H9 (cell line): ENCODE measurements at places on chromosomes 7 and 10.

- peak; percentile 40 for DNase-seq
- H3K4me1 ChIP-seq, result no peaks in the 10 kb centered on the region
- H3K4me3 ChIP-seq, result no peak overlapping the region
- H3K27ac ChIP-seq, result no peak overlapping the region
- no peaks in the 10 kb centered on the region for H3K36me3 ChIP-seq
- no peaks in the 10 kb centered on the region for H3K27me3 ChIP-seq
Observed at GRCh38 chr7:104627516-104627915, 299.1 kb downstream of the LHFPL3 start.

DNA sequence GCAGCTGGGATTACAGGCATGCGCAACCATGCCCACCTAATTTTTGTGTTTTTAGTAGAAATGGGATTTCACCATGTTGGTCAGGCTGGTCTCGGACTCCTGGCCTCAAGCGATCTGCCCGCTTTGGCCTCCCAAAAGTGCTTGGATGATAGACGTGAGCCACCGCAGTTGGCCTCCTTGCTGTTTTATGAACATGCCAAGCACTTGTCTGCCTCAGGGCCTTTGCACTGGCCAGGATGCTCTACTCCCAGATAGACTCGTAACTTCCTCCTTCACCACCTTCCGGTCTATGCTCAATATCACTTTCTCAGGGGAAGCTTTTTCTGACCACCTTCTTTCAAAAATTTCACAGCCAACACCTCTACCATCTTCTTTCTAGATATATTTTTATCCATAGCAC, 6.3 kb downstream of the SLC26A5 start:
- no peaks in the 10 kb centered on the region for H3K27me3 ChIP-seq
- DNase-seq, result no peak
- no peaks in the 10 kb centered on the region for H3K4me1 ChIP-seq
- H3K4me3 ChIP-seq, result no peak overlapping the region
- H3K27ac ChIP-seq, result no peak overlapping the region
- H3K36me3 ChIP-seq, result no peaks in the 10 kb centered on the region

DNA sequence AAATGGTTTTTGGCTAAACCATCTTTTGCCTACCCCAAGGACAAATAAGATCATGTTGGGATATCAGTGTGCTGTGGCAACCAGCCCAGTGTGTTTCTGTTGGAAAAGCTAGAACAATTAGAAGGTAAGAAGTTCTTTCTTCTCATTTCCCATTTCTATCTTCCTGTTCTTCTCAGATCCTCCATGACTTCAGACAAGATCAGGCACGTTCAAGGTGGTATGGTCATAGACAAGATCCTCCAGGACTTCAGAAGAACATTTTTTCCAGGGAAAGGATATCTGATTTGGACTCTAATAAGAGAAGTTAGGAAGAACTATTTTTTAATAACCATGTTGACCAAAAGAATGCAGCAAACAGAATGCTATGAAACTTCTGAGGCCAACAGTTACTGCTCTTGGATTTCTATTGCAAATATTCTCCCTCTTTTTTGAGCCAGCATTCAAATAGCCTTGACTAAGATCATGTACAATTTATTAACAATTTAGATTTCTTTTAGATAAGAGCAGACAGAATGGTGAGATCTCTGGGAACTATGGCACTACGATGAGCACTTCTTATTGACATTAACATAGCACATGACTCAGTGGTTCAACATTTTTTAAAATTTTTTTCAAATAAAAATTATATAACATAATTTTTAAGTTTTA, 15.9 kb downstream of the HYCC1 start:
- no peak overlapping the region for H3K4me3 ChIP-seq
- no peaks in the 10 kb centered on the region for H3K27me3 ChIP-seq
- H3K36me3 ChIP-seq, result no peaks in the 10 kb centered on the region
- no peak overlapping the region for H3K27ac ChIP-seq
- DNase-seq, result no peak
- peaks cover 9% of the 10 kb centered on the region; the same call in 1 of the 2 replicates for H3K4me1 ChIP-seq

DNA sequence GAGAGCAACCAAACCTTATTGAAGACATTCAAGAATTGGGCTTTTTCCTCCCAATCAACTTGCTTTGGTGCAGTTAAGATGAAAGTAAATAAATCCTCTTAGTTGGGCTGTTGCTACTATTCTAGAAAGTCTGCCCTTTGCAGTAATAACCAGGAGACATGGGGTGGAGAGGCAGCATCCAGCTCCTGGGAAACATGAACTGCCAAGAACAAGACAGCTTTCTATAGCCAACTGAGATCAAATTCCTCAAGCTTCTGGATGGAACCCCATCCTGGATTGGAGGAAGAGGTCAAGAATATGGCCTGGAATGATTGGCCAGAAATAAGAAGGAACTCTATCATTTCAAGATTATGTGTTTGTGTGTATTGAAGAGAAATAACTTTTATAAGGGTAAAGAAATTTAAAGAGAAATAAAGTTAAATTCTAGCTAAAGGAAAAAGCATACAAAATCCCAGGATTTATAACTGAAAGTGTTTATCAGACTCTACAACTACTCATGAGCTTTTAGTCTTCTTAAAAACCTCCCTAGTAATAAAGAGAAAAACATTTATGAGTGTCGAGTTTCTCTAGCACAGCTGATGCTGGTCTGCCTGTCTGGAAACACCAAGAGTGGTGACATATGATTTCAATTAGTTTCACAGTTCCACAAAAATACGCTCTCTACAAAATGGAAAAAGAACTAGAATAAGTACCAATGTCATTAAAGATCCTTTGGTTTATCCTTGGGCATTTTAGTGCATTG, 70.1 kb upstream of the COL1A2 start:
- no peaks in the 10 kb centered on the region; the same call in 1 of the 2 replicates for H3K4me1 ChIP-seq
- no peaks in the 10 kb centered on the region for H3K27me3 ChIP-seq
- H3K27ac ChIP-seq, result no peak overlapping the region
- H3K36me3 ChIP-seq, result peaks cover 15% of the 10 kb centered on the region

- peaks cover 2% of the 10 kb centered on the region; the same call in 1 of the 2 replicates for H3K4me1 ChIP-seq
- no peaks in the 10 kb centered on the region for H3K27me3 ChIP-seq
- peak overlapping the region; percentile 14 for H3K27ac ChIP-seq
Observed at GRCh38 chr10:100998991-100999741, 442 bp upstream of the LZTS2 start.

GRCh38 chr10:62063795-62064472, 162.4 kb downstream of the ARID5B start:
- H3K27ac ChIP-seq, result no peak overlapping the region
- no peaks in the 10 kb centered on the region for H3K4me1 ChIP-seq
- no peaks in the 10 kb centered on the region for H3K27me3 ChIP-seq
- H3K36me3 ChIP-seq, result no peaks in the 10 kb centered on the region
- DNase-seq, result no peak
- no peak overlapping the region for H3K4me3 ChIP-seq

GRCh38 chr10:71289421-71290130, 29.5 kb upstream of the SLC29A3 start:
- H3K27me3 ChIP-seq, result no peaks in the 10 kb centered on the region
- DNase-seq, result no peak
- no peaks in the 10 kb centered on the region for H3K4me1 ChIP-seq
- no peak overlapping the region for H3K4me3 ChIP-seq

- peaks cover 30% of the 10 kb centered on the region for H3K36me3 ChIP-seq
- H3K4me1 ChIP-seq, result peaks cover 10% of the 10 kb centered on the region; the same call in 1 of the 2 replicates
- no peak overlapping the region for H3K27ac ChIP-seq
- H3K27me3 ChIP-seq, result no peaks in the 10 kb centered on the region
- no peak overlapping the region for H3K4me3 ChIP-seq
- DNase-seq, result no peak
Observed at GRCh38 chr7:127932496-127932895, 98.7 kb downstream of the LRRC4 start.

DNA sequence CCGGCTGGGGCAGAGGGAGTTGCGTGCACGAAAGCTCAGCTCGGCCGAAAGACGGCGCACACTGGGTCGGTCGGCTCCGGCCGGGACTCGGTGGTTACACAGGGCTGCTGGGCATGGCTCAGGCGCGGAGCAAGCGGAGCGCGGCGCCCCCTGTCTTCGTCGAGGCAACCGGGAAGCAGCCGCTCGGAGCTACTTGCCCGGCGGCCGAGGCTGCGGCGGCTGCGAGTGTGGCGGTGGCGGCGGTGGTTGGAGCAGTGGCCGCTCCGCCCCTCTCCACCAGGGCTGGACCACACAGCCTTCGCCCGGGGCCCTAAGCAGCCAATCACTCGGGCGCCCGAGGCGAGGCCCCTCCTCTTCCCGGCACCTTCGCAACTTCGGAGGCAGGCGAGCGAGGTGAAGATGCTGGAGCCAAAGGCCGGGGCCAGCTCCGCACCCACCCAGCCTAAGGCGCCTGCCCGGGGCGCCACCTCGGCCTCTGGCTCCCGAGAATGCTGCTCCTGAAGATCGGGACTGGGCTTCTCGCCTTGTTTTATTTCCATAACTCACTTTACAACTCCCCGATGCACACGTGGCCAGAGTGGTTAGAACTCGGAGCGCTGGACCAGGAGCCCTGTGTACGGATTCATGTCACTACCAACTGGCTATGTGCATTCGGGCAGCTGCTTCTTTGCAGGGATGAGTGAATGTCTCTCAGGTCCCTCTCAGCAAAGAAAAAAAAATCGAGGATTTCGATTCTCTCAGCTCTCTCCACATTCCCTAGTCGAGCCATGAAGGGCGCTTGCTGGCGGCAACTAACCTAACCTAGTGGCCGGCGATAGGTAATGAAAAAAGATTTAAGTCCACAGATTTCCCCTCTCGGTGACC, at the start of gene TLL2:
TLL2 (minus strand) TSS at position 229 of the 864 bp plus-strand sequence. CDS start 241 bp downstream, outside the sequence.
- peaks cover 3% of the 10 kb centered on the region; the same call in 1 of the 2 replicates for H3K4me1 ChIP-seq
- H3K36me3 ChIP-seq, result no peaks in the 10 kb centered on the region
- H3K27me3 ChIP-seq, result peaks cover 13% of the 10 kb centered on the region; the same call in 1 of the 2 replicates
- peak; percentile 96 for DNase-seq
- H3K27ac ChIP-seq, result no peak within 1 kb of the TSS
- H3K4me3 ChIP-seq, result peak within 1 kb of the TSS; percentile 61

DNA sequence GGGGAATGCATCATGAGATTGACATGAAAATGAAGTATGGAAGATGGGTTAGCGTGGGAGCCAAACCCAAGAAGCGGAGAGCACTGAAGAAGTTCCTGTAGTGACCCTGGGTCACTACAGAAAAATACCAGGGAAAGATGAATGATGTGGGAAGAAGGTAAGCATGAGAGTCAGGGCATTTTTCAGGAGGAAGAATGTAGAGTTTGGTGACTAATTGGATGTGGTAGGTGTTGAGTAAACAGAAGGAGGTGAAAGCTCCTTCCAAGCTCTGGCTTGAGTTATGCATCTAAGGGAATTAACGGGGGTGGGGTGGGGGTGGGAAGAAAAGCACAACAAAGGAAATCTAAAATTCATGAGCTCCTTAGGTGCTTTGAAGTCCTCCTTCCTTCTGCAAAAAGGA, 238.1 kb upstream of the AOAH start:
- H3K27ac ChIP-seq, result peak overlapping the region; percentile 8
- H3K27me3 ChIP-seq, result no peaks in the 10 kb centered on the region
- no peak overlapping the region for H3K4me3 ChIP-seq

GRCh38 chr7:114405427-114405826, 9.2 kb upstream of the FOXP2 start:
- no peak overlapping the region for H3K27ac ChIP-seq
- H3K27me3 ChIP-seq, result no peaks in the 10 kb centered on the region
- no peaks in the 10 kb centered on the region for H3K4me1 ChIP-seq
- no peak for DNase-seq

GRCh38 chr7:68269405-68269804, 1272.8 kb downstream of the TYW1 start:
- DNase-seq, result no peak
- no peak overlapping the region for H3K27ac ChIP-seq
- no peak overlapping the region for H3K4me3 ChIP-seq

DNA sequence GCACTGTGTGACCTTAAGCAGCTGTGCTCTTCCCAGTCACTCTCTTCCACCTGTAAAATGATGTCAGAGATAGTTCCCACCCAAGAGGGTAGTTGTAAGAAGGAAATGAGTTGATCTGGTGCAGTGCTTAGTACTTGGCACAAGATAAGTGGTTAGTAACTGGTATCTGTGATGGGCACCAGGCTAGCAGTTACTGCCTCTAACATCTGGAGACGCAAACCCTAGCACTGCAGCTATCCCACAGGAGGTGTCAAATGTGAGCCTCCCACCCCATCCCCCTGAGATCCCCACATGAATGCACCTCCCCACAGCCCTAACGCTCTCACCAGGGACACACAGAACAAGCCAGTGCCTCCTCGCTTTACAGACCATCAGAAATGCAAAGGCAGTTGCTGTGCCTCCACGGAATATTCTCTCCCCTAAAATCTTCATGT, 72.0 kb downstream of the KCNMA1 start:
- H3K4me1 ChIP-seq, result peaks cover 3% of the 10 kb centered on the region; the same call in 1 of the 2 replicates
- H3K36me3 ChIP-seq, result no peaks in the 10 kb centered on the region
- H3K4me3 ChIP-seq, result no peak overlapping the region
- H3K27me3 ChIP-seq, result no peaks in the 10 kb centered on the region

- DNase-seq, result no peak
- H3K4me1 ChIP-seq, result no peaks in the 10 kb centered on the region; the same call in 1 of the 2 replicates
- H3K36me3 ChIP-seq, result 0 out of 2 replicates have a peak, but pooled peaks cover 2% of the 10 kb centered on the region
Observed at GRCh38 chr7:128007303-128007680, 23.9 kb downstream of the LRRC4 start.

DNA sequence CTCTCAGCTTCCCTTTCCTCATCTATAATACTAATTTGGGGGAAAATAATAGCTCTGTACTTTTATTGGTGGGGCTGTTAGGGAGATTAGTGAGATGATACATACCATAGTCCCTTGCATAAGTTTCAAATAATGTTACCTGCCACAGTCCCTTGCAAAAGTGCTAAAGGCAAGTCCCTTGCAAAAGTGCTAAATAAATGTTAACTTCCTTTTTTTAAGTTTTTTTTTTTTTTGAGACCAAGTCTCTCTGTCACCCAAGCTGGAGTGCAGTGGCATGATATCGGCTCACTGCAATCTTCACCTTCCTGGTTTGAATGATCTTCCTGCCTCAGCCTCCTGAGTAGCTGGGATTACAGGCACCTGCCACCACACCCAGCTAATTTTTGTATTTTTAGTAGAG, 43.4 kb upstream of the SRGN start:
- no peaks in the 10 kb centered on the region for H3K4me1 ChIP-seq
- H3K27ac ChIP-seq, result no peak overlapping the region
- no peak overlapping the region for H3K4me3 ChIP-seq
- DNase-seq, result no peak

DNA sequence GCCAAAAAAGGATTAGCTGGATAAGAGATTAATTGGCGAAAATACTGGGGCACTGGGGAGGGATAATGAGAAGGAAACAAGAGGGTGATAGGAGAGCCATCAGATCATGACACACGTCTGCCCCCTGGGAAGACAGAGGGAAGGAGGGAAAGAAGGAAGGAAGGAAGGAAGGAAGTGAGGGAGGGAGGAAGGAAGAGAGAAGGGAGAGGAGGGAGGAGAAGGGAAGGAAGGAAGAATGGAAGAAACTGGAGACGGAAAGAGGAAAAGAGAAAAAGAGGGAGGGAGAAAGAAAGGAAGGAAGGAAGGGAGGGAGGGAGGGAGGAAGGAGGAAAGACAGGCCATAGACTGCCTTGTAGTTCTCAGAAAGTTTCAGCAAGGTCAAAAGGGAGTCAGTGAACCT, 37.8 kb upstream of the WAC start:
- no peaks in the 10 kb centered on the region for H3K27me3 ChIP-seq
- no peak overlapping the region for H3K27ac ChIP-seq
- no peak overlapping the region for H3K4me3 ChIP-seq
- H3K36me3 ChIP-seq, result no peaks in the 10 kb centered on the region

- H3K4me3 ChIP-seq, result no peak overlapping the region
- no peaks in the 10 kb centered on the region for H3K27me3 ChIP-seq
- H3K4me1 ChIP-seq, result no peaks in the 10 kb centered on the region
- no peaks in the 10 kb centered on the region for H3K36me3 ChIP-seq
- H3K27ac ChIP-seq, result no peak overlapping the region
Observed at GRCh38 chr7:123823898-123824753, 20.8 kb upstream of the HYAL4 start.

GRCh38 chr7:84735011-84735410, 451.8 kb downstream of the SEMA3D start:
- H3K4me1 ChIP-seq, result no peaks in the 10 kb centered on the region
- no peak overlapping the region for H3K27ac ChIP-seq
- H3K36me3 ChIP-seq, result peaks cover 4% of the 10 kb centered on the region; the same call in 1 of the 3 replicates
- no peak for DNase-seq
- no peaks in the 10 kb centered on the region for H3K27me3 ChIP-seq
